ENCODE measurements at places on chromosomes 2 and 18. TPM values are rescaled to one million over a fixed set of nuclear protein-coding genes. Genes with fewer than 3 reads are reported as not detected.

Gene PROKR1
- not detected for total RNA-seq

Gene GATA6
- total RNA-seq = 1.8 TPM

Gene DCC
- not detected for total RNA-seq

Gene CFC1
- 0.11 TPM for total RNA-seq

Gene TGFA
- 4.6 TPM for total RNA-seq

Gene FAP
- total RNA-seq = 0.11 TPM
